Kidney (tissue), 22 donors: ENCODE measurements at places on chromosomes 7 and 10. TPM values are rescaled to one million over a fixed set of nuclear protein-coding genes. Genes with fewer than 3 reads are reported as not detected.

KLF14 gene
- total RNA-seq, result not detected

- H3K4me1 ChIP-seq, result no peaks in the 10 kb centered on the region
- H3K36me3 ChIP-seq, result no peaks in the 10 kb centered on the region
- H3K4me3 ChIP-seq, result no peak overlapping the region
- no peak overlapping the region for H3K27ac ChIP-seq
Measured at GRCh38 chr10:100046021-100046486, 35.6 kb downstream of the CPN1 start.

GRCh38 chr7:154903083-154903731 lies 99.7 kb downstream of the PAXIP1 start:
- no peak for DNase-seq
- no peak overlapping the region for H3K4me3 ChIP-seq
- no peaks in the 10 kb centered on the region for H3K4me1 ChIP-seq
- no peaks in the 10 kb centered on the region for H3K36me3 ChIP-seq
- H3K27me3 ChIP-seq, result no peaks in the 10 kb centered on the region

- no peak overlapping the region for H3K4me3 ChIP-seq
- no peaks in the 10 kb centered on the region for H3K27me3 ChIP-seq
- no peaks in the 10 kb centered on the region for H3K36me3 ChIP-seq
- DNase-seq, result no peak
- H3K4me1 ChIP-seq, result no peaks in the 10 kb centered on the region
Measured at GRCh38 chr7:139541600-139542307, 18.3 kb downstream of the CLEC2L start.

GPNMB gene
- 60.6 TPM for total RNA-seq

- H3K4me3 ChIP-seq, result no peak overlapping the region
- H3K27me3 ChIP-seq, result no peaks in the 10 kb centered on the region
- no peak overlapping the region for H3K27ac ChIP-seq
- no peaks in the 10 kb centered on the region for H3K4me1 ChIP-seq
Measured at GRCh38 chr10:97675222-97675621, 11.8 kb downstream of the AVPI1 start.

AKR1C3 gene
- 61.8 TPM for total RNA-seq
